ENCODE measurements at places on chromosomes 4 and X.

- DNase-seq, result no peak
These were observed 129.2 kb upstream of the PAK3 start for GRCh38 chrX:110966839-110967238.

GRCh38 chr4:52372269-52372668, 286.8 kb downstream of the USP46 start:
- no peak for DNase-seq

DNA sequence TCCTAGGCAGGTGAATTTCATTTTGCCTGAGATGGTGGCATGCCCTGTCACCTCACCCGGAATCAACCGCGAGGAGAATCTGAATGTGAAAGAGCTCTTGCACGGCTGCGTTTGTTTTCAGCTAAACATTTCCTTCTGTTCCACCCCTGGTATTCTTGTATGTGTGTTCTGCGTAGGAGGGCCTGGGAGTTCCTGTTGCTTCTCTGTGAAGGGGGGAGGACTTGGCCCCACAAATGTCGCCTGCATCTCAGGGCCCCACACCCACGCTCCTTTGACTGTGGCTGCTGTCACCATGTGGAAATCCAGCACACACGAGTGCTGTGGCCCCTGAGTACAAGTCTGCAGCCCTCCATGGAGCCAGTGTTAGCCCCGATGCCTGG, 45.8 kb upstream of the CLCN4 start:
- DNase-seq, result no peak

GRCh38 chr4:159150821-159151390, 48.0 kb downstream of the RAPGEF2 start:
- no peak for DNase-seq

Measured in right forelimb (tissue), 1 donor.